ENCODE measurements at places on chromosomes 3 and 15.

DNA sequence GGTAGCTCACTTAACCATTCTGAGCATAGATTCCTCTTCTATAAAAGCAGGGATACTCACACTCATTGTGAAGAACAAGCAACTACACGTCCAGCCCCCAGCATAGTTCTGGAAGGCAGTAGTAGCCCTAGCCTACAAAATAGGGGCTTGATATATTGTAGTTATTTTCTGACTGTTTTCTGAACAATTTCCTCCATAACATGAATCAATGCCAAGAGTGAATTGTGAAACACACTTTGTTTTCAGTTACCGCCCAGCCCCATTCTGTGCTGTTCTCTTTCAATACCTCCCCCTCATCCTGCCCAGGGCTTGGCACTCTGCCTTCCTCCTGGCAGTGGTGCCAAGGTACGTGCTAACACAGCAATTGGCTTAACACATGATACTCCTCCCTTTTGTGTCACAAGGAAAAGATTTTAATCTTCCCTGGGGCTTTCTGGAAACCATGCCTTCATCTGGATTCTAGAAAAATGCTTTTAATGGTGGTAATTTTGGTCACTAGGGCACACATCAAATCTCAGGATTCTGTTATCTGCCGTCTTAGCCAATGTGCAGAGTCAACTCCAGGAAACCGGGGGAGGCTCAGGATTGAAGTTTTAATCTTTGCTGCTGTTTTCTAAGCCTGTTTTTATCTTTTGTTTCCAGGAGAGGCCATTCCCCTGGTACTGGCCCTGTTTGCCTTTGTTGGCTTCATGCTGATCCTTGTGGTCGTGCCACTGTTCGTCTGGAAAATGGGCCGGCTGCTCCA, 37.2 kb downstream of the IL20RB start:
- DNase-seq, result no peak

GRCh38 chr15:51652084-51652668, 29.1 kb upstream of the SCG3 start:
- DNase-seq, result no peak

DNA sequence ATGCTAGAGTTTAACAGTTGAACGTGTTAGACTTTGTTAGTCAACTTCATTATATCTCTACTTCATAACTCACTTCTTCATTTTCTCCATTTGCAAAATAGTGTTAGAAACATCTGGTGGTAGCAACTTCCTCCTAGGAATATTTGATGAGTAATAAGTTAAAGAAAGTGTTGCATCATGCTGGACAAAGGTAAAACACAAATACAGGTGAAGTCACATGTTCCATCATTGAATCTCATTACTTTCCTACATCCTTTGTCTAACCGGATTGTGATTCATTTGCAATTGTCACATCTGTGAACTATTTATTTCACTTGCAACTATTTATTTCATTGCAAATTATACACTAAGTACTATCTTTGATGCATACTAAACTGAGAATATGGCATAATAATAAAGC, 186.5 kb downstream of the TUSC7 start:
- no peak for DNase-seq

DNA sequence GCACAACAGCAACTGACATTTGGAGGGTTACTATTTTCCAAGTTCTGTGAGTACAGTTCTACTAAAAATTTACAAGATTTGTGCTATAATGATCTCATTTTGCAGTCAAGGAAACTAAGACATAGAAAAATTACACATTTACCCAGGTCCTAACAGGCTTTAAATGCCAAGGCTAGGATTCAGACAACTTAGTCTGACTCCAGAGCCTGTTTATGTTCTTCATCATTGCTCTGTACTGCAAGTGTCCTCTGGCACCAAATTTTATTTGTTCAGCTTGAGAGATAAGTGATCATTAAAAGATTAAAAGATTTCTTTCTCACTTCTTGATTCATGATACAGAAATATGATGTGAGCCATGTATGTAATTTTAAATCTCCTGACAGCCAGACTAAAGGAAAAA, 290.8 kb downstream of the UBE2E2 start:
- DNase-seq, result no peak

- DNase-seq, result no peak
Measured at GRCh38 chr15:55774113-55774970, 31.4 kb upstream of the PRTG start.

GRCh38 chr15:85772668-85773067, 22.1 kb downstream of the KLHL25 start:
- no peak for DNase-seq

- DNase-seq, result no peak
Measured at GRCh38 chr15:78923015-78923414, 21.8 kb downstream of the CTSH start.

GRCh38 chr3:185961675-185962232, 23.9 kb upstream of the TRA2B start:
- no peak for DNase-seq

GRCh38 chr3:192566706-192567290, 160.5 kb downstream of the FGF12 start:
- peak; percentile 39 for DNase-seq

- no peak for DNase-seq
Measured at GRCh38 chr3:162338514-162338913, 841.9 kb downstream of the OTOL1 start.

DNA sequence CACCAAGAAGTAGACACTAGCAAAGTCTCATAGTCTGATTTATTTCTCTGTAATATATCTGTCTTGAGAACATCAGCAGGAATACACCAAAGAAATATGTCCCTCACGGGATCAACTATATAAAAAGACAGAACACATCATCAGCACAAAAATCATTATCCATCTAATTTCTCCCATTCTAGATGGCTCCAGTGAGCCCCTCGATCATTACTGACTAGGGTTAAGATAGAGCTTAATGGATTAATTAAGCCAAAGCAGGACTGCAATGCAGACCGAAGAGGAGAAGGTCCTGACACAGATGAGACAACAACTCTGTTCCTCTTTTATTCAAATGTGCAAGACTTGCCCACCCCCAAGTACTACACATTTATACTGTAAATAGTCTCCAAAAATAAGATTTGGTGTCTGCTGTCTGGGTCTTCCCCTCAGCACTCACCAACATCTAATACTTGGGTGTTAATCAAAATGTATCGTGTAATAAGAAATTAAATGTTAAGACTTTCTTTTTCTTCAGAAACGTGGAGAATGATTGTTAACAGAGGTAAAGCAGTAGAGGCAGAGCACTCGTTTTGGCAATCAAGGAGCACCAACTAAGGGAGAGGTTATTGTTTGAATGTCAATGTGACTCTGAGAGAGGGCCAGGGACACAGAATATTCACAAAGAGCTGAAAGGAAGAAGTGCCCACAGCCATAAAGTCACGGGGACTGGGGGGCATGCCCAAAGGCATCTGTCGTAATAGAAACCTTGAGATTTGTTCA, 133.6 kb downstream of the TIGIT start:
- no peak for DNase-seq

- DNase-seq, result no peak
Measured at GRCh38 chr3:181564222-181564621, 147.5 kb upstream of the SOX2 start.

DNA sequence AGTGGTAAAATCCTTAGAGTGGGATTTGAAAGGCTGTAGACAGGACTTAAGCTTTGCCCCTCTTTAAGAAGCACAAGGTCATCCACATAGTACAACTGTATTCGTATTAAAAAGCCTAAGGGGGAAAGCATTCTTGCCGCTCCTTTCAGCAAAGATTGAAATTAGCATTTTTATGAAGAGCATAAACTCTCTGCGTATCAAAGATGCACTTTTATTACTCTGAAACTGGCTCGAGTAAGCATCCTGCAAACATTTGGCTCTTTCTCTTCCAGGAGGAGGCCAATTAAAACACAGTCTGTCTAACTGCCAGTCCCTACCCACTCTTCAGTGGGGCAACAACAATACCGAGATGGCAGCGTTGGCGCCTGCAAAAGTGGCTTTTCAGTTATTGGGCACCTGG, 192.5 kb upstream of the TPRG1 start:
- no peak for DNase-seq

DNA sequence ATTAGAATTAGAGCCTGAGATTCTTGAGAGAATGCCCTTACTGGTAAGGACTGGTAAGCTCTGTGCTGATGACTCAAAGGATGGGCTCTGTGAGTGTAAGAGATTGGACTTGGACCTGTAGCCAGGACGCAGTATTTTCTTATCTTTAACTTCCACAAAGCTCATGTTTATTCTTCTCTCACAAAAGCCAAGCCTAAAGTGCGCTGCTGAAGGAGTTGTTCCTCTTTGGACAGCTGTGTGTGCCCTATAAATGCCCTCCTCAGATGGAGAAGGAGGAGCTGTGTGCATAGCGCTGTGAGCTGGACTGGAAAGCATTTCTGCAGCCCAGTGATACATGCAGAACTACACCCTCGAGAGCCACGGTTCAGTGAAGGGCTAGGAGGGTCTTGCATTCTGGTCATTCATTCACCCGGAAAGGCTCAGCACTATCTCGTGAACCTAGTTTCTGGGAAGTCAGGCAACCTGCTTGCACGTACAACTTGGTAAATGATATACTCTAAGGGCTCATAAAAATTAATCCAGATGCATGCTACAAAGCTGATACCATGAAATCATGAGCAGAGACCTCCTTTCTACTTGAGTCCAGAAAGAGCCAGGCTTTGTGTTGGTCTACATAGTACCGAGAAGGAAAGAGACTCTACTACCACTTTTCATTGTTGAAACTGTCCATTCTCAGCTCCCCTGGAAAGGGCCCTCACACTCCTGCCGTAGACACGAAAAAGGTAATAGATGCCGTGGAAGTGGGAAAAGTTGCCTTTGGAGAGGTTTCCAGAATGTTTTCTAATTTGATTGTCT, 103.0 kb upstream of the TBL1XR1 start:
- DNase-seq, result no peak

GRCh38 chr3:196431181-196432136, 768 bp downstream of the UBXN7 start:
- DNase-seq, result peak; percentile 31

GRCh38 chr3:186534113-186534669, 10.0 kb downstream of the CRYGS start:
- DNase-seq, result no peak

DNA sequence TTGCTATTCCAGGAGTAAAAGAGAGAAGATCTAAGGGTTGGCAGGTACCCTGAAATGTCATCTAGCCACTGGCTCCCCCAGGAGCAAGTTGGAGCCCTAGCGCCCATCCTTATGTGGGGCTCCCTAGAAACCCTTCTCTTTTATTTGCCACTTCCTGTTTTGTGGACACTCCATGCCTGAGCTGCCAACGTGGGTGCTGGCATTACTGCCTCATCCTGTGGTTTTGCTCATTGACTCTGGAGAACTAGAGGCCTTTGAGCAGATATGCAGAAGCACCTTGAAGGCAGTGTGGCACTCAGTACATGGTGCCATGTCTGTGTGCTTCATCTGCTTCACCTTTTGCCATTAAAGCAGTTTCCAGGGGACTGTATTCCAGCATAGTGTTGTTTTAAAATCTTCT, 8.1 kb downstream of the EDEM1 start:
- no peak for DNase-seq

GRCh38 chr3:164094546-164094945, 983.8 kb downstream of the SI start:
- DNase-seq, result no peak

GRCh38 chr3:78670746-78671145, 1097.1 kb downstream of the ROBO1 start:
- DNase-seq, result no peak

GRCh38 chr3:184229394-184230080, at the start of gene VWA5B2:
Gene VWA5B2, plus strand, starts transcription at chr3:184229585. Its CDS starts 944 bp downstream, at chr3:184230529.
- DNase-seq, result peak; percentile 66

GRCh38 chr3:64291345-64291744, 66.1 kb upstream of the PRICKLE2 start:
- DNase-seq, result no peak

- DNase-seq, result no peak
Measured at GRCh38 chr3:152245498-152246170, 23.1 kb upstream of the MBNL1 start.

DNA sequence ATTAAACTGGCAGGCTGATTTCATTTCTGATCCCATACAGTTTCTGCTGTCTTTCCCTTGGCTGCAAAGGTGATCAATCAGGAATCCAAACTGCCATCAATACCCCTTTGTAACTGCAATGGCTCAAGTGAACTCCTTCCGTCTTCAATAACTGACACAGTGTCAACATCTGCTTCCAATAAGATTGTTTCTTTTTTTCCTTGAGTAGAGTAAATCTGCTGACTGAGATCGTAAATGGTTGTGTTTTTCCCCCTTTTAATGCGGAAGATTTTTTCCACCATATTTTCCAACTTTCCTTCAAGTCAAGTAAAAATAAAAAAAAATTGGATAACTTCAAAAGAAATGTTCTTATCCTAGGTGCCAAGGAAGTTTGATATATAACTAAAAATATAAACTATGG, 48.7 kb downstream of the VGLL3 start:
- no peak for DNase-seq

DNA sequence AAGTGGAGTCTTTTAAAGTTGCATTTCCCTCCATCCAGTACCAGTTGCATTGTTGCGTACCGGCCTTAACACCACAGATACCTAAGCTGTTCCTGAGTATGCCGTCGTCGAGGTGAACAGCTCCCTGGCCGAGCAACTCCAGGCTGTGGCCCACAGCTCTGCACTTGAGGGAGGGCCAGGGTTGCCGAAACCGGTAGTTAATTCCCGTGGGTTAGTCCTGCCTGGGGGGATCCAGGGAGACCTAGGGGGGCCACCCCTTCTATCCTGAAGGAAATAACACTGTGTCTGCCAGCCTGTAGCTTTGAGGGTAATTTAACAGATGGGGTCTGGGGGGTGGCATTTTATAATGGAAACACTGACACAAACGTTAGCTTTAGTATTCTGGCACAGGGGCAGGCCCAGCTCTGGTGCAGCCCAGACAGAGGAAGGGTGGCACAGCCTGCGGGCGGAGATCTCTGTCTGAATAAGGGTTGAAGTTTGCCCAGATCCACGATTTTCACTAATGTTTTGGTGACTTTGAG, 60.8 kb downstream of the RGMA start:
- DNase-seq, result no peak

- DNase-seq, result no peak
Measured at GRCh38 chr15:68312701-68313204, 35.2 kb downstream of the FEM1B start.

GRCh38 chr15:31040611-31041010, 49.2 kb upstream of the MTMR10 start:
- DNase-seq, result no peak

- DNase-seq, result no peak
Measured at GRCh38 chr15:70424937-70425411, 327.3 kb upstream of the TLE3 start.

- peak; percentile 31 for DNase-seq
Measured at GRCh38 chr3:105367063-105367405, 325 bp downstream of the ALCAM start.

GRCh38 chr15:61376516-61376915, 147.4 kb upstream of the RORA start:
- DNase-seq, result no peak

GRCh38 chr3:1971780-1972179, 126.9 kb upstream of the CNTN4 start:
- DNase-seq, result no peak

GRCh38 chr3:190155752-190156151, 35.1 kb upstream of the P3H2 start:
- DNase-seq, result no peak

Data from naive thymus-derived CD4-positive, alpha-beta T cell (primary cell).